ENCODE measurements at places on chromosomes 4 and X. TPM values are rescaled to one million over a fixed set of nuclear protein-coding genes. Genes with fewer than 3 reads are reported as not detected.
A peak's percentile ranks its signal among the peaks of the same experiment; 100 is the strongest.

GRCh38 chr4:10159671-10160070, 43.1 kb upstream of the WDR1 start:
- ATAC-seq, result no peak

- ATAC-seq, result peak; percentile 94
These were observed 220.3 kb upstream of the CXCL13 start for GRCh38 chr4:77385124-77385969.

DNA sequence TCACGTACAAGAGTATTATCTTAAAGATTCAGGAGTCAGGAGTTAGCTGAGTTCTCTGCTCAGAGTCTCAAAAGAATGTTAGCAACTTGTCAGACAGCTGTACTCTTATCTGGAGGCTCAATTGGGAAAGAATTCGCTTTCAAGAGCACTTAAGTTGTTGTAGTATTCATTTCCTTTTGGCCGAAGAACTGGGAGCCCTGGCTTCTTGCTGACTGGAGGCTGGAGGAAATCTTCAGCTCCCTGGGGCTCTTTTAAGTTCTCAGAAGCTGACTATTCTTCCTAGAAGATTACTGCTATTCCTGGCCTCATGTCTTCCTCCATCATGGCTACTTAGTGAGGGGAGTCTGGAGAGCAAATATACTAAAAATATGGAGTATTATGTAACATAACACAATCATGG, 587.2 kb downstream of the EPHA5 start:
- no peak for ATAC-seq

DNA sequence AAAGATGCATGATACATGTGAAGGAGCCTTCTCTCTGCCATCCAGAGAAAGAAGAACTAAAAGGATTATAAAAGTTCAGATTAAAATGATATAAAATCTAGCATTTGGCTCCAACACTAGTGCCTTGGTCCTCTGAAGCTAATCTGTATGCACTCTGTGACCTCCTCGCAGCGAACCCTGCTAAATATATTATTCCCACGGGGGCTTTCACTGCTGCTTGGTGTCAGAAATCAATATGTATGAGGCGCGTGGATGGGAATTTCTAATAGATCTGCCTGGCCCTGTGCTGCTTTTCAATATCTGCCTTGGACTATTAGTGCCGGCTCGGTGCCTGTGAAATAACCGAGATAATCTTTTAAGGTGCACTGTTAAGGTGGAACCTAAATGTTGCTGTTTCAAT, 69.7 kb downstream of the CXXC4 start:
- peak; percentile 79 for ATAC-seq

- no peak for ATAC-seq
These were observed 52.3 kb downstream of the CPEB2 start for GRCh38 chr4:15054541-15054940.

DNA sequence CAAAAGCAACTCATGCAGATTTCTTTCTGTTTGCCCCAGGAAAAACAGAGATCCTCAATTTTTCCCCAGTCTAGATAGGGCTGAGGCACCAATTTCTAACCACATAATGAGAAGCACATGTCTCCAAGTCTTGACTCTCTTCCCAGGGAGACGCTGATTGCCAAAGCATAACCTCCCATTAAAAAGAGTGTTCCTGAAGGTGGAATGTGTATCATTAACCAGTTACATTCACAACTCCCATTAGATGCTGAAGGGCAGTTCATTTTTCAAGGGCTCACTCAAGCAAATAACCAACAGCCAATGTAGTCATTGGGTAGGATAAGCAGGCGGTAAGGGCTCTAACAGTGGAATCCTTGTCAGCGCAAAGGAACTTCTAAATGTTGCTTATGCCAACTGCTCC, 27.5 kb downstream of the TMEM47 start:
- no peak for ATAC-seq

DNA sequence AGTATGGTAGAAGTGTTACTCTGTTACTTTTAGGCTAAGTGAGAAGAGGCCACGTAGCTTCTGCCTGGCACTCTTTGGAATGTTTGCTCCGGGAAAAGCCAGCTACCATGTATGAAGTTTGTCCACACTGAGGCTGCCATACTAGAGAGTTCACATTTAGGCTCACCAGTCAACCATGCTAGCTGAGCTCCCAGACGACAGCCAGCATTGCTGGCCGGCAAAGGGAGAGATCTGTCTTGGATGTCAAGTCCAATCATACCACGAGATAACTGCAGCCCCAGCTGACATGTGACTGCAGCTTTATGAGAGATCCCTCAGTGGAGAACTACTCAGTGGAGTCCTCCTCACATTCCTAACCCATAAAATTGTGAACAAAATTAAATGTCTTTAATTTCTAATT, 321.2 kb upstream of the F9 start:
- ATAC-seq, result no peak

GRCh38 chr4:186920483-186920882, 196.8 kb upstream of the FAT1 start:
- no peak for ATAC-seq

GRCh38 chrX:119238557-119238956, 2.5 kb downstream of the PGRMC1 start:
- ATAC-seq, result no peak

DNA sequence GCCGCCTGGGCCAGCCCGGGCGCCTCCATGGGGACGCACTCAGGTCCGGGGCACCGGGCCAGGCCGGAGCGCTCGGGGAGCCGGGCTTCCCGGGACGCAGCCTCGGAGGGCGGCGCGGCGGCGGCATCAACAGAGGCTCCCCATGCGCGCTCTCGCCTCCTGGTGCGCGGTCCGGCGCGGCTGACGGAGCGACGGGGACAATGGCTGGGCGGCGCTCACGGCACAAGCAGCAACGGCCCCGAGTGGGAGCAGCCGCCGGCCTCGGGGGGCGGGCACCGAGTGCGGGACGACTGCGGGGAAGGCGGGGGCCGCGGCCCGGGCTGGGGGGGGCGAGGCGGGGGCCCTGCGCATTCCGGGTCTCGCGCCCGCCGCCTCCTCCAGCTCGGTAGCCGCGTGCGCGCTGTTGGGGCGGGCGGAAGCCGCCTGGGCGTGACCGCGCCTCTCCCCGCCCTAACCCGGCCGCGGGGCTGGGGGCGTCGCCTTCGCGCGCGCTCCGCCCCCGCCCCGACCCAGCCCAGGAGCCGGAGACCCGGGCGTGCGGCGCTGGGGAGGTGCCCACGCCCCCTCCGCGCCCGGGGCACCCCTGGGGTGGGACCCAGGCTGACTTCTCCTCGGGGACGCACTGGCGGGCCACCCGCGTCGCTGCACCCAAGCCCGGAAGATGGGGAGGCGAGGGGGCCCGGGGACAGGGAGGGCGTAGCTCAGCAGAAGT, at the start of gene PRKX:
PRKX (minus strand) TSS at position 425 of the 712 bp plus-strand sequence; CDS start at position 29, 396 bp downstream.
- ATAC-seq, result peak; percentile 87

DNA sequence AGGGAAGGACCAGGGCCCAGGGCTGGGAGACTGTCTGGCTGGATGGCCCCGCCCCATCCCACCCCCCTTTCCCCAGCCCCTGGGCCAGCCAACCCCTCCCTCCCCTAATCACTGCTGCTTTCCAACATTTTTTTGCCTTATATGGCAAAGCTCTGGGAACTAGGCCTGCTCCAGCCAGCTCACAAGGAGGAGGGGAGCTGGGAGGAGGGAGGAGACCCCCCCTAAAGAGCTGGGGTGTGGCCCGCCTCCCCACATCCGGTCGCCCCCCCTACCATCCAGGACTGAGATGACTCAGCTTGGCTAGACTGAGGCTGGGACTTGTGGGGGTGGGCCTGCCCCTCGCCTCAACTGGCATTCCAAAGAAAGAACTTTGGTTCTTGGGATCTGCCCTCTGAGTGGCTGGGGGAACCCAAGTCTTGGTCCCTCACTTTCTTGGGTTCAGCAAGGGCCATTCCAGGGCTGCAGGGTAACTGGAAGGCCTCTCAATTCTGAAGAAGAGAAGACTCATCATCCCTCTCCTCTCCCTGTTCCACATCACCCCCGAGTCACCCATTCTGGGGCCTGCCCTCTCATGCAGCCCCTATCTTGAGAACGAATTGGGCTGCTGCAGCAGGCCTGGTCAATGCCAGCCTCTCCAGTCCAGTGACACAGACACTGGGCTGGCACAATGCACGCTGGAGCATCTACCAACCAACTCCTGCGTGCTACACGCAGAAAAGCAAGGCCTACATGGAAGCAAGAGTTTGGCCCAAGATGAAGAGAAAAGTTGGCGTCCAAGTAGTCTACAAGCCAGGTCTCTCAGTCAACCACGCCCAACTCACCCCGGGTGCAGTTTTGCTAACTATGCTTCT, 4.8 kb downstream of the FLNA start:
- ATAC-seq, result peak; percentile 54

- peak; percentile 9 for ATAC-seq
These were observed 1.4 kb downstream of the MAMLD1 start for GRCh38 chrX:150364347-150365050.

DNA sequence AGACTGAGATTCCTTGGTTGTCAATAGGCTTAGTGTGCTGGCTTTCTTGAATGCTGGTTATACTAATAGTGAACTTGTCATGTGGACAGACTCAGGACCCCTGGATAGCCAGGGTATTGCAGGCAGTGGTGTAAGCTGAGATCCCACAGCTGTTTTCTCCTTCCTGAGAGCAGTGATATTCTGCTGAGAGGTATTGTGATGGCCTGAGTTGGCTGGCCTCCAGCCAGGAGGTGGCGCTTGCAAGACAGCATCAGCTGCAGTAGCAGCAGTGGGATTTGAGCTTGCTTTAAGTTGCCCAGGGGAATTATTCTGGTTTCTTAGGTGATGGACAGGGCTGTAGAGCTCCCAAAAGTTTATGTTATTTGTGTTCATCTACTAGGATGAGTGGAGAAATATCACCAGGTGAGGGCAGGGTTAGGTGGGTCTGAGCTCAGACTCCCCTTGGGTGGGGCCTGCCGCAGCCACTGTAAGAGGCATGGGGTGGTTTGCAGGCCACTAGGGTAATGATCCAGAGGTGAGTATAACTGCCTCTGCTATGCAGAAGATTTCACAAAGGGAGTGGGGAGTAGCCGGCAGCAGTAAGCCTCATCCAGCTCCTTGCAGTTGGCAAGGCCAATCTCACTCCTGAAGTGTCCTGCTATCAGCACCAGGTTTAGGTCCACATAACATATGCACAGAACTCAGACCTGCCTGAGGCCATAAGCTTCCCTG, 66.2 kb downstream of the IL15 start:
- no peak for ATAC-seq

DNA sequence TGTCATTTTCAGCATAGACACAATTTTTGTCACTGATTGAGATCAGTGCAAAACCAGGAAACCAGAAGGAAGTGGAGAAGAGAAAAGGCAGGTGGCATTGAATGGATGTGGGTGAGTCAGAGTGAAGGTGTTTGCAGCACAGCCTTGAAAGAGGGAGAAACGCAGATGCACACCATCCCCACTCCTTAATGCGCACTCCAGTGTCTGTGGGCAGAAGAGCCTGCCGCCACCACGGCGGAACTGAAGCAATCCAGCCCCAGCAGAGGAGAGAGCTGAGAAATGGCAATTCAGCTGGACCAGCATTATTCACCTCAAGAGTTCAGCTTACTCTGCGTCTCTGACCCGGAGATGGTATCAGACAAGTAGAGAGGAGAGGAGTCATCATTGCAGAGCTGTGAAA, 393.1 kb upstream of the FRG1 start:
- ATAC-seq, result no peak

DNA sequence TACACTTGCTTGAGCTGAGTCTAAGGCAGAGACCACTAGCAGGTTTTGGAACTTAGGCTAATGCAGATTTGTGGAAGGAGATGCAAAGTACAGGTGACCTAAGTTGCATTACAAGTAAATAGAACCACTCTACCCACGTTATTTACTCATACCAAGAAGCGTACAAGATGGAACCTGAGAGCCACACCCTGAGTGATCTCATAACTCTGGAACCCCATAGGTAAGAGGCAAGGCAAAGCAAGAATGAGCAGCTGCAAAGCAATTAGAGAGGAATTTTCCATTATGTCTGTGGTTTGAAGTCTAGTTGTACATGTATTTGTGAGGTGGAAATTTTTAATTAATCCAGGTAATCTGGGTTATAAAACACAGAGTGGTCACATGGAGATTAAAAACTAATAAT, 55.4 kb downstream of the CC2D2A start:
- ATAC-seq, result no peak

GRCh38 chr4:36320117-36320896, 38.9 kb downstream of the DTHD1 start:
- ATAC-seq, result no peak

DNA sequence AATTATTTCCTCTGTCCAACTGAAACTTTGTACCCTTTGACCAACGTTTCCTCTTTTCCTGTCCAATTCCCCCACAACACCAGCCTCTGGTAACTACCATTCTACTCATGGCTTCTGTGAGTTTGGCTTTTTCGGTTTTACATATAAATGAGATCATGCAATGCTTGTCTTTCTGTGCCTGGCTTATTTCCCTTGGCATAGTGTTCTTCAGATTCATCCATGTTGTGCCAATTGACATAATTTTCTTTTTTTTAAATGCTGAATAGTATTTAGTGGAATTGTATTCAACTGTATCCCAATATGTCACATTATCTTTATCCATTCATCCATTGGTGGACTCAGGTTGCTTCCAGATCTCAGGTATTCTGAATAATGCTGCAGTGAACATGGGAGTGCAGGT, 222.5 kb upstream of the GALNTL6 start:
- ATAC-seq, result no peak

DNA sequence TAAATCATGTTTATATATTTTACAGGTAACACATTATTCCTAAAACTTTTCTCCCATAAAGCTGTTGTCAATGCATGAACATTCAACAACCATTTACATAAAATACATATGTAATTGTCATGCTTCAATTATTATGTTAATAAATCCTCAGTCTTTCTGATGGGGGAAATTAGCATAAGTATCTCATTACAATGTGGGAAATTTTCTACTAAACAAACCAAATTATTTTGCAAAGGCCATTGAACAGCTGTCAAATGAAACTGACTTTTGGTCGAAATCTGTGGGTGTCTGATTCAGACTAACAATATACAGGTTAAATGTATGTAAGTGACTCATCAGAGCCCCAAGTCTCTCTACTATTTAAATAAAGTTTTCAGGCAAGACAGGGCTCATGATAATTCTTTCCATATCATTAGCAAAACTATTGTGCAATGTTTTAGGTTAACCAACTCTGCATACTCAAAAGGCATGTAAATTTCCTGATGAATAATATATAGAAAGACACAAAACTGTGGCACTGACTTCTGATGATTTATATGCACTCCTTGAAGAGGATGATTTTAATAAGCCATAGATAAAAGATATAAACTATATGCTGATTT, 795.3 kb upstream of the AADAT start:
- ATAC-seq, result no peak

- peak; percentile 66 for ATAC-seq
These were observed 97.8 kb downstream of the ZNF674 start for GRCh38 chrX:46447384-46447783.

The TSPAN6 gene
- total RNA-seq, result 32.0 TPM

The CNGA1 gene
- not detected for total RNA-seq

The SLC34A2 gene
- 0.16 TPM for total RNA-seq

The KLHL4 gene
- 2.7 TPM for total RNA-seq

The MORC4 gene
- 3.8 TPM for total RNA-seq

The DACH2 gene
- total RNA-seq, result 12.4 TPM

The NPY5R gene
- 0.14 TPM for total RNA-seq

The GAGE13 gene
- not detected for total RNA-seq

Data from motor neuron (in vitro differentiated cells).